ENCODE measurements at places on chromosomes 2 and 18.

GRCh38 chr2:149679286-149679685, 91.7 kb upstream of the MMADHC start:
- DNase-seq = no peak

- no peak for DNase-seq
Observed at GRCh38 chr2:153068052-153068451, 349.6 kb downstream of the ARL6IP6 start.

- DNase-seq = no peak
Observed at GRCh38 chr2:170433448-170433847, 255.5 kb downstream of the MYO3B start.

- DNase-seq = no peak
Observed at GRCh38 chr18:79926715-79927606, 24.5 kb downstream of the SLC66A2 start.

GRCh38 chr2:143529118-143529720, 400.0 kb downstream of the ARHGAP15 start:
- DNase-seq = no peak

- no peak for DNase-seq
Observed at GRCh38 chr2:5701266-5701665, 9.1 kb downstream of the SOX11 start.

Data from stimulated activated CD8-positive, alpha-beta memory T cell treated with anti-CD3 and anti-CD28 coated beads, Interleukin-15, amount 100 ng/mL, for 4 hours (primary cell).